Naive thymus-derived CD8-positive, alpha-beta T cell (primary cell): ENCODE measurements at places on chromosomes 5 and 9. TPM values are rescaled to one million over a fixed set of nuclear protein-coding genes. Genes with fewer than 3 reads are reported as not detected.

DNA sequence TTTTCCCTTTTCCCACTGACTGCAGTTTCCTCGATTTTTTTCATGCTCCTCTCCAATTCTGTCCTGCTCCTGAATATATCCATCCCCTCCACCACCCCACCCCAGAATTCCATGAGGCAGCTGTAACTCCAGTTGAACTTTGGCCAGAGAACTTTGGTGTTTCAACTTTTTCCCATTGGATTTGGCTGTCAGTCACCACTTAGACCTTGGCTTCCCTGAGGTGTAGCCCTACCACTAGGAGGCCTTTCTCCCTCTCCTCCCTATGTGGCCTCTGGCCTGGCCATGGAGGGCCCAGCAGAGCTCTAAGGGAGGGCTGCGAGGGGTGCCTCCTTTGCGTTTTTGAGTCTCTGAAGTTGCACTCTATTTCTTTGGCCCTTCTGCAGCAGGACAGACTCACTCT, 261.3 kb downstream of the PIK3R1 start:
- no peak for DNase-seq

- DNase-seq, result no peak
Observed at GRCh38 chr5:1523480-1523792, 324 bp downstream of the LPCAT1 start.

GRCh38 chr5:3092211-3092610, 340.7 kb upstream of the IRX2 start:
- no peak for DNase-seq

DNA sequence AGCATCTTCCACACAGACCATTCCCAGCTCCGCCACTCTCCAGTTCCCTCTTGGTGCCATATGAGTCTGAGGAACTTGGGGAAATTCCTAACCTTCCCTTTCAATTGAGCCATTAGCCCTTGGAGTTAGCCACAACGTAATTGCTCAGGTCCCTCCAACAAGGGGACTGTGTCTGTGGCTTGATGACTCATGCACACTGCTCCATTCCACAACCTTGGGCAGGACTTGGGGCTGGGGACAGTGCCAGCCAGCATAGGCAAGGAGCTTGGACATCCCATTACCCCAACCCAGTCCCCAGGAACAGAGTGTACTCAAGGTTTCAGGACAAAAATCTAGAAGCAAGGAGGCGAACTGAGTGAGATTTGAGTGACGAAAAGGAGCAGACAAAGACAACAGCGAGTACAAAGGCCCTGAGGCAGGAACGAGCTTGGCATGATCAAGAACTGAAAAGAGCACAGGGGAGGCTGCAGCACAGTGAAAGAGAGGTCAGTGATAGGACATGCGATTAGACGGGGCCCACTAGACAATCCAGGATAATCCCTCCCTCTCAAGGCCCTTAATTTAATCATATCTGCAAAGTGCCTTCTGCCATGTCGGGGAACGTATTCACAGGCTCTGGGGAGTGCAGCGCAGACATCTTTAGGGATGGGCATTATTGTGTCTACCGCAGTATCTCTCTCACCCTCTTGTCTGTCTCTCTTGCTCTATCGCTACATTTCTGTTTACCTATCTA, 16.0 kb upstream of the JADE2 start:
- DNase-seq, result no peak

The RNF183 gene
- not detected for polyA plus RNA-seq

DNA sequence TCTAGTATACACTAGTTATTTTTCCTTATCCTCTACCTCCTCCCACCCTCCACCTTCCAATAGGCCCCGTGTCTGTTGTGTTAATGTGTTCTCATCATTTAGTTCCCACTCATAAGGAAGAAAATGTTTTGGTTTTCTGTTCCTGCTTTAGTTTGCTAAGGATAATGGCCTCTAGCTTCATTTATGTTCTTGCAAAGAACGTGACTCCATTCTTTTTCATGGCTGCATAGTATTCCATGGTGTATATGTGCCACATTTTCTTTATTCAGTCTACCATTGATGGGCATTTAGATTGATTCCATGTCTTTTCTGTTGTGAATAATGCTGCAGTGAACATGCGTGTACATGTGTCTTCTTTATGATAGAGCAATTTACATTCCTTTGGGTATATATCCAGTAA, 146.5 kb upstream of the GAS1 start:
- no peak for DNase-seq

The MTAP gene
- 14.2 TPM for polyA plus RNA-seq

The WDR38 gene
- not detected for polyA plus RNA-seq

The PCDHA1 gene
- polyA plus RNA-seq, result not detected

- no peak for DNase-seq
Observed at GRCh38 chr5:132471151-132471907, 19.2 kb downstream of the IRF1 start.

The CD72 gene
- 1.5 TPM for polyA plus RNA-seq
